NCI-H2107 (cell line): ENCODE measurements at places on chromosomes 3 and 15.

- DNase-seq, result no peak
Observed at GRCh38 chr15:51492528-51492927, 130.0 kb downstream of the DMXL2 start.

GRCh38 chr15:101255615-101256241 lies 3.9 kb upstream of the CHSY1 start:
- no peak for DNase-seq

DNA sequence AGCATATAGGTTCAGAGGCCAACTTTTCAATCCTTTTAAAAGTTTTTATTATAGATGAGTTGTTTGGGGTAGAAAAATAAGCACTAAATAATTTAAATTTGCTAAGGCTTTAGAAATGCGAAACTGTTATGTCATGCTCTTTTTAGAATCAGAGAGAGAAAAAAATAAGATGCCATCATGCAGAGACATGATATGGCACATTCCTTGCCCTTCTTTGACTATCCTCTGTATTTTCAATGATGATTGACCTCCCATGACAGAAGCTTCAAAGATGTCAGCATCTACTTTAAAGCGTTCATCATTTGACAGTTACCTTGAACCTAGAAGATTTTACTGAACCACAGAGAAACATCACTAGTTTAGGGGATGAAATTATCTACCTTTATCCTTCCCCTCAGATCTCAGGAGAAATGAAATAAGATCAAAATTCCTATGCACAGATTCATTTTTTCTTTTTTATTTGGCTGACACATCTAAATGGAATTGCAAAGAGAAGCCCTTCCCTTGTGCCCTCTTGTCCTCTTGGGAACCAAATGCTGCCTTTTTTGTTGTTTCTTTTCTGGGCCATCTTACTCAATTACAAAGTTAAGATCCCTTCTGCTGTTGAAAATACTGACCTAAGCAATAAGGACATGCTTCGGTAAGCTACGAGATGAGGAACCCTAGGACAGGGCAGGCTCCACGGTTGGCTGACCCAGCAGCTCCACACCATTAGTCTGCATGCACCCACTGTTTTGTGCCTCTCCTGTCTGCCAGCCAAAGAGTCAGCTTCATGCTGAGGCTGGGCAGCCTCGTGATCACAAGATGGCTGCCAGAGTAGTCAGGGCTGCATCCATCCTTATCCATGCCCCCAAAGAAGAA lies 289.7 kb upstream of the TPM1 start:
- DNase-seq, result no peak

GRCh38 chr15:26126070-26126469 lies 262.9 kb upstream of the ATP10A start:
- no peak for DNase-seq

GRCh38 chr3:58804914-58805313 lies 138.3 kb upstream of the FAM3D start:
- no peak for DNase-seq

GRCh38 chr15:57323806-57324589 lies 52.3 kb upstream of the CGNL1 start:
- DNase-seq, result no peak
